Iris pigment epithelial cell (primary cell): ENCODE measurements at places on chromosomes 2 and 18.
A peak's percentile ranks its signal among the peaks of the same experiment; 100 is the strongest.

DNA sequence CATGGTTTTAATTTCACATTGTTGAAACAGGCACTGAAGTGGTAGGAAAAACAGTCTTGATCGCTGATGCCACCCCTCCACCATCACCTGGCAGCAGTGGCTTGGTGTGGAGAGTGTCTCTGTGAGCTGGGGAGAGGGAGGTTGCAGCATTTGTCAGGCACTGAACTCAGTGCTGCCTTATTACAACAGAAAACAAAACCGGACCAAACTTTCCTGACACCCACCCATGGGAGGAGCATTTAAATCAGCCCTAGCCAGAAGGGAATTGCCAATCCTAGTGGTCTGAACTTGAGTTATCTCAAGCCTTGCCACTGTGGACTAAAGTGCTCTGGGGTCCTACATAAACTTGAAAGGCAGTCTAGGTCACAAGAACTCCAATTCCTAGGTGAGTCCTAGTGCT lies 103.0 kb upstream of the LGALSL start:
- DNase-seq: no peak

DNA sequence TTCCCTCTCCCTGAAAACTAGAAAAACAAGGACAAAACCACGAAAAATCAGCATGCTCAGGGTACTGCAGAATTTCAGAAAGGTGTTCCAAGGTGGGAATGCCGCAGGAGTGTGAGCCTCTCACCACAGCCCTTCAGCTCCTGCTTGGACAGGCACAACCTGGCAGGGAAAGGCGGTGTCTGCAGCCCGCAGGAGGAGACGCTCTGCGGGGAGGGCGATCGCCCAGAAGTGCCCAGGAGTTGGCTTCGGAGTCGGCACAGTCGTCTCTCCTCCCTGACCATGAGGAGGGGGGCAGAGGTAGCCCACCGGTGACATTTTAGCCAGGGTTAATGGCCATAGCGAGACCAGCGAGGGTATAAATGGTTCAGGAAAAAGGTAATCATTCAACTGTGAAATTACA lies 57.2 kb downstream of the TMEM18 start:
- no peak for DNase-seq

DNA sequence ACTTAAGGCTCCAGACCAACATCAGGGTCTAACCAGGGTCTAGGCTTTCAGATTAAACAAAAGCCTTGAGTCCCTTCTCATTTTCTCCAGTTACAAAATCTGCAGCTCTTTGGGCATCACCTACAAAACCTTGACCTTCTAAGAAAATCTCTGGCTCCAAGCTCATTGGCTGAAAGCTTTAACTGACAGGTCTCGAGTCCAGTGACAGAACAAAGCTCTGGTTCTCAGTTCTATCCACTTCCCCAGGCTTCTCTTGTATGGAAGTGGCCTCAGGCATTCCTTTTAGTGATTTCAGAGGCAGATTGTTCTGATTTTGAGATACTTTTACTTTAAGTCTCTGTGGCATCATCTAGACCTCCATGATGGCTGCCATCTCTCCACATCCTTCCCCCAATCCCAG lies 11.3 kb downstream of the SIX2 start:
- peak; percentile 20 for DNase-seq

DNA sequence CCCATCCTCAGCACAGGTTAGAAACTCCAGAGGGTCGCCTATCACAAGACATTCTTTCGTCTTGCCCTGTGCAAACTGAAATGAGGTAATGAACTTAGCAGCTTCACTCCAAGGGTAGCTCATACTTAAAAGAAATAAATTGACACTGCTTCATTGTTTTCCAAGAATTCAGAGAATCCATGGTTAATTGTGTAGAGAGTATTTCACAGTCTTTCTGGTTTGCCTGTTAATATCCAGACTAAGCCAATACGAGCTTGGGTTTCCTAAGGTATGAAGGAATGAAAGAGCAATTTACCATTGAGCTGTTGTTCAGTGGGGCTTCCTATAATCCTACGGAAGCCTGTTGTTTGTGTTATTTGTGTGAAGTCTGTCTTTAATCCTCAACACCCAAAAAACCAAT lies 58.7 kb downstream of the FAM124B start:
- DNase-seq: no peak

- DNase-seq: peak; percentile 17
These were observed 14.8 kb upstream of the BBS5 start for GRCh38 chr2:169464466-169464865.

DNA sequence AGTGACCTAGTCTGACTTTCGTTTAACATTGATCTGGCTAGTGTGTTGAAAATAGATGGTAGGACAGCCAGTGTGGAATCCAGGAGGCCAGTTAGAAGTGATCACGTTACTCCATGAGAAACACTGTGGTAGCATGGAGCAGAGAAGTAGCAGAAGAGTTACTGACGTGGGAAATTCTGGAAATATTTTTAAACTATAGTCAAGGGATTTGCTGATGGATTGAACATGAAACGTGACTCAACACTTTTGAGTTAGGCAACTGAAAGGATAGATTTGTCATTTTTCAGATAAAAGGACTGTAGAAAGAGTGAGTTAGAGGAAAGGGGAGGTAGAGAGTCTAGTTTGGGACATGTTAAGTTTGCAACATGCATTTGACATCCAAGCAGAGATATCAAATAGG lies 130.4 kb downstream of the IRS1 start:
- no peak for DNase-seq

DNA sequence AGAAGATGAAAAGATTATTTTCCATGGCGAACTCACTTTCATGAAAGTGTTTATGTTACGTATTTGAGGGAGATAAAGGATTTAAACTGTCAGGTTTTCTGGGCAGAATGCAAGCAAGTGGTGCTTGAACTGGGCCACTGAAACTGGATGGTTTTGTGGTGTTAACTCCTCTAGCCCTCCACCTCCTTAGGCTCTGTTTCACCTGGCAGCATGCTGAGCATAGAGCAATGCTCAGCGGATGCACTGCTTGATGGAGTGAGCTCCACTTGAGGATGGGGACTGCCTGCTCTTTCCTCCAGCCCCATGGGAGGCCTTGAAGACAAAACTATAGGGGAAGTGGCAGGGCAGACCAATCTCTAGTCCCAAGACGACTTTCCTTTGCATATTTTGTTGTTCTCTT lies 345.8 kb downstream of the TDRD15 start:
- no peak for DNase-seq

GRCh38 chr2:101014264-101014857 lies 12.3 kb downstream of the RPL31 start:
- no peak for DNase-seq
